NCI-H1092 treated with DMSO at 0.1 percent for 48 hours (cell line): ENCODE measurements at places on chromosomes 2 and 18.
A peak's percentile ranks its signal among the peaks of the same experiment; 100 is the strongest.

- DNase-seq, result no peak
These were observed 197.5 kb upstream of the COL3A1 start for GRCh38 chr2:188776634-188777033.

- no peak for DNase-seq
These were observed 4.7 kb downstream of the ACVR1 start for GRCh38 chr2:157871415-157871814.

DNA sequence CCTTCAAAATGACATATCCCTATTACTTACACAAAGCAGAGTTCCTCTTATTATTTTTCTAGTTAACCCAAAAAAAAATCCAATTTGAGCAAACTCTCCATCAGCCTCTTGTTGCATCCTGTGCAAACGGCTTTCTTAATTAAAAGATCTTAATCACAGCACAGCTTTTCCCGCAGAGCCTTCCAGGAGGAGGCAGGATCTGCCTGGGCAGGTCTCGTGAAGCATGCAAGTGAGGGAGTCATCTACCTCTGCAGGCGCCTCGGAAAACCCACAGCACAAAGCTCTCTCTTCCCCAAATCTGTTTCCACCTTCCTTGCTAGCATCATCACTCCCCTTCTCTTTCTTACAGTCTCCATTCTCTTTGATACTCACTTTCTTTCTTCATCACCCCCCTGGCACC is 100.4 kb downstream of the EN1 start:
- no peak for DNase-seq

DNA sequence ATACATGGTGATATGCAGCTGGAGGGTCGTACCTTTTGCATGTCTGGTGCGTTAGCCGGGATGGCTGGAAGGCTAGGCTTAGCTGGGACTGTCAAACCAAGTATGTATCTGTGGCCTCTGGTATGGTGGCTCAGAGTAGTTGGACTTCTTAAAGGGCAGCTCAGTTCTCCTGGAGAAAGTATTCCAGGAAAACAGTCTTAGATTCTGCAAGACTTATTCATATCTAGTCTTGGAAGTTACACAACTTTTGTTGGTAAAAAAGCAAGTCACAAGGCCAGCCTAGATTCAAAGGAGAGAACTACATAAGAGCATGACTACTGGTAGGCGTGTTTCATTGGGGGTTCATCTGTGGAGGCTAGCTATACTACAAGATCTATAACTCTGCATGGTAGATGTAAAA is 45.5 kb downstream of the EML4 start:
- no peak for DNase-seq

DNA sequence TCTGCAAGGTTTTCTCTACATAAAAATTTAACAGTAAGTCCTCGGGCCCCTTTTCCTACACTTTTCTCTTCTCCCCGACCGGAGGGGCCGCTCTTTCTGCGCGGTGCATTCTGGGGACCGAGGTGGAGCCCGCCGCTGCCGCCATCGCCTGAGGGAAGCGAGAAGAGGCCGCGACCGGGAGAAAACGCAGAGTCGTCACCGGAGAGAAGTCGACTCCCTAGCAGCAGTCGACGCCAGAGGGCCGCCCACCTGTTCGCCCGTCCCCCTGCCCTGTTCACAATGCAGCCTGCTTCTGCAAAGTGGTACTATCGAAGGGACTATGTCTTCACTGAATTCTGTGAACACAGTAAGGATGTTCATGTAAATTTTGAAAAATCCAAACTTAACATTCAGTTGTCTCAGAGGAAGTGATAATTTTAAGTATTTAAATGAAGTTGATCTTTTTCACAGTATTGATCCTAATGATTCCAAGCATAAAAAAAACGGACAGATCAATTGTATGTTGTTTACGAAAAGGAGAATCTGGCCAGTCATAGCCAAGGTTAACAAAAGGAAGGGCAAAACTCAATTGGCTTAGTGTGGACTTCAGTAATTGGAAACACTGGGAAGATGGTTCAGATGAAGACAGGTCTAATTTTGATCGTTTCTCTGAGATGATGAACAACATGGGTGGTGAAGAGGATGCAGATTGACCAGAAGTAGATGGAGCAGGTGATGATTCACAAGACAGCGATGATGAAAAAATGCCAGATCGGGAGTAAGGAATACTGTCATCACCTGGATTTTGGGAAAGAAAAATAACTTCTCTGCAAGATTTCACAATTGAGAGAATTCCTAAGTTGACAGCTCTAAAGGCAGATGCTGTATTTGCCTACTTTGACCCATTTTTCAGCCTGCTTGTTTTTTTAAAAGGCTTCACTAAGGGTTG is 55.8 kb downstream of the ASXL2 start:
- no peak for DNase-seq

DNA sequence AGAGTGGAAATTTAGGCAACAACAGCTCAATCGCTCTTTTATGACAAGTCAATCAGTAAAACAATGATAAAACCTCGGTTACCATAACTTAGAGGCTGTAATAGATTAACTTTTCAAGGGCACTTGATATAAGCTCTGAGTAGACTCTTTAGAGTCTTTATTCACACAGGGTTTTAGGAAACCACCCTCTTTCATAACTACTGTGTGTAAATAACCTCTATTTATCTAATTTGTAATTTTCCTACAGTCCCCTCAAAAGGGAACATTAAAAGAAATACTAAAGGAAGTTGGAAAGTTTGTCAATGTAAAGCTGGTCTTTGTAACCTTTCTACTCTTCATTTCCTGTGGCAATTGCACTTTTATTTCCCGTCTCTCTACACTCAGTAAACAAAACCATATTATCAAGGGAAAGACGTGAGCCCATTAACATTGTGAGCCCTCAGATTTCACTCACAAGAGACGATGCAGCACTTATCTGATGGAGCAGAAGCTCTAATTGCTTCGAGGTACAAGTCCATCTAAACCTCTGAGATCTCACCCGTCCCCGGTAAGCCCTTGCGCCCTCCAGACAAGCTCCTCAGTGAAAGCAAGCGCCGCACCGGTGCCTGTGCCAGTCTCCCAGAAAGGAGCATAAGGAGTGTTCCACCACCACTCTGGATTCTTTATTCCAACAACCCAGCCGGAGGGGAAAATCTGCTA is 1.1 kb upstream of the HOXD1 start:
- DNase-seq, result peak; percentile 24
